Activated B cell treated with CpG ODN at 0.5 μM for 24 hours (primary cell): ENCODE measurements at places on chromosomes 16 and 17. TPM values are rescaled to one million over a fixed set of nuclear protein-coding genes. Genes with fewer than 3 reads are reported as not detected.

DNA sequence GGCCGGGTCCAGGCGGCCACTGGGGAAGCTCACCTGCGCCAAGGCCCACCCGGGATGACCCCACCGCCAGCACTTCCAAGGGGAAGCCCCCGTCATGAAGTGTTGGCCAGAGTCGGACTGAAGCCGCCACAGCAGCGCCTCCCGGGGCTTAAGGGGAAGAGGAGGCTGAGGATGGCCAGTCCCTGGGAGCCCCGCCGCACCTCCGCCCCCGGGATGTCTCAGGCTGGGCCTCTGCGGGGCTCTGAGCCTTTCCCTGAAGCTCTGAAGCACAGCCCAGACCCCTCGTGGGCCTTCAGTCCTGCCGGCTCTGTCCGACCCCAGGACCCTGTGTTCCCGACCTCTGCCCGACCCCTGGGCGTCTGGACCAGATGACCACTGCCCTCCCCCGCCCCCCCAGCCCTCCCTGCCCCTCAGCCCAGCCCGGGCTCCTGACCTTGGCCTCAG lies 42.8 kb upstream of the ACSF3 start:
- DNase-seq = no peak

GRCh38 chr16:6663668-6664067 lies 669.0 kb upstream of the RBFOX1 start:
- DNase-seq = no peak

- no peak for DNase-seq
These were observed 27.8 kb upstream of the GHDC start for GRCh38 chr17:42221886-42222745.

DNA sequence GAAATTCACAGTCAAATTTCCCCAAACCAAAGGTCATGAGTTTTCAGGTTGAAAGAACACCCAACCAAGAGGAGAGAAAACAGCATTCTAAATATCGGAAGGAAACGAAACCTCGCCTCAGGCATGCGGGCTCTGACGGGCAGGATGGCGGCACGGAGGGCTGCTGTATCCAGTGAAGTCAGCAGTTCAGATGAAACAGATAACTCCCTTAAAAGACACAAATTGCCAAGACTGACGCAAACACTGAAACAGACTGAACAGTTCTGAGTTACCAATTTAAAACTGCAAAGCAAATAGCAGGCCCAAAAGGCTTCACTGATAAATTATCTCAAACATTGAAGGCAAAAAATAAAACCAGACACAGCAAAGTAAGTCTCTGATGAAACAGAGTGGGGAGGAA lies 20.6 kb upstream of the CDH15 start:
- DNase-seq = no peak

Gene RHBDL1
- 0.24 TPM in 1 of 2 replicates, not detected in the other for total RNA-seq

Gene TUBB3
- total RNA-seq = 0.33 and 0.42 TPM in 2 replicates

Gene B4GALNT2
- 0.05 and 0.09 TPM in 2 replicates for total RNA-seq
